ENCODE measurements at places on chromosomes 7 and 10. TPM values are rescaled to one million over a fixed set of nuclear protein-coding genes. Genes with fewer than 3 reads are reported as not detected.

VAX1 gene
- 65.1 TPM for total RNA-seq

CBX3 gene
- total RNA-seq: 228 TPM

BRAF gene
- total RNA-seq: 31.4 TPM

DUS4L gene
- 12.6 TPM for total RNA-seq

CD36 gene
- total RNA-seq: 0.83 TPM

MICU1 gene
- 43.2 TPM for total RNA-seq

H2BK1 gene
- total RNA-seq: not detected

ZNF511 gene
- total RNA-seq: 51.8 TPM

CNPY1 gene
- not detected for total RNA-seq

TSPAN15 gene
- 2.1 TPM for total RNA-seq

NPFFR1 gene
- 0.02 TPM for total RNA-seq

MYOZ1 gene
- 0.19 TPM for total RNA-seq

AKR1D1 gene
- not detected for total RNA-seq

ANKRD7 gene
- total RNA-seq: 4.2 TPM

HUS1 gene
- total RNA-seq: 42.3 TPM

PLXDC2 gene
- 74.8 TPM for total RNA-seq

MRLN gene
- not detected for total RNA-seq

Measured in A673 (cell line).